ENCODE measurements at places on chromosomes 11 and 22. TPM values are rescaled to one million over a fixed set of nuclear protein-coding genes. Genes with fewer than 3 reads are reported as not detected.

DNA sequence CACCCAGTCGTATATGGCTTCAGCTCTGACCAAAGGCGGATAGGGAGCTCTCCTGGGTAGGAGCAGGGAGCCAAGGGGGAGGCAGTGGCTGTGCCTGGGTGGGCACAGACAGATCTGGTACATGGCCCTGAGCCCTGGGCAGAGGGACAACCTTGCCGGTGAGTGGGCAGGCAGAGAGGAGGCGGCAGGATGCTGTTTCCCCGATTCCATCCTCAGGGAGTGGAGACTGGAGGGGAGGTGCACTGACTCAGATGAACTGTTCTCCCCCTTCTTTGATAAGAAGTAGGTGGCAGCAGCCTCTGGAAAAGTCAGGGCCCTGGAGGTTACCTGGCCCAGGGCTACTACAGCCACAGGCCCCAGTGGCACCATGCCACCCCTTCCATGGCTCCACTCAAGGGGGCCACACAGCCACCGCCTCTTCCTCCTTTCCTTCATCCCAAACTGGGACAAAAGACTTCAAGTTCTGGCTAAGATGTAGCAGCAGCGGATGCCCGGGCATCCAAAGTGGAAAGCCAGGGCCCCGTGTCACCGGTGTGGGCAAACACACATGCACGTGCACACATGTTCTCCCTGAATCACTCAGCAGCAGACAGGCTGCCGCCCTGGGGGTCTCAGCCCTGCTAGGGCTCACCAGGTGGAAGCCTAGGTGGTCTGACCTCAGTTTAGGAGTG lies 13.4 kb downstream of the CXCR5 start:
- peak overlapping the region; percentile 18 for H3K27ac ChIP-seq
- peaks cover 14% of the 10 kb centered on the region for H3K4me1 ChIP-seq
- H3K4me3 ChIP-seq = no peak overlapping the region
- DNase-seq = no peak
- H3K36me3 ChIP-seq = peaks cover 29% of the 10 kb centered on the region

- H3K36me3 ChIP-seq = no peaks in the 10 kb centered on the region
- no peak overlapping the region for H3K27ac ChIP-seq
- H3K4me1 ChIP-seq = no peaks in the 10 kb centered on the region
- no peaks in the 10 kb centered on the region for H3K27me3 ChIP-seq
Measured at GRCh38 chr11:104602643-104603042, 295.6 kb downstream of the CASP12 start.

DNA sequence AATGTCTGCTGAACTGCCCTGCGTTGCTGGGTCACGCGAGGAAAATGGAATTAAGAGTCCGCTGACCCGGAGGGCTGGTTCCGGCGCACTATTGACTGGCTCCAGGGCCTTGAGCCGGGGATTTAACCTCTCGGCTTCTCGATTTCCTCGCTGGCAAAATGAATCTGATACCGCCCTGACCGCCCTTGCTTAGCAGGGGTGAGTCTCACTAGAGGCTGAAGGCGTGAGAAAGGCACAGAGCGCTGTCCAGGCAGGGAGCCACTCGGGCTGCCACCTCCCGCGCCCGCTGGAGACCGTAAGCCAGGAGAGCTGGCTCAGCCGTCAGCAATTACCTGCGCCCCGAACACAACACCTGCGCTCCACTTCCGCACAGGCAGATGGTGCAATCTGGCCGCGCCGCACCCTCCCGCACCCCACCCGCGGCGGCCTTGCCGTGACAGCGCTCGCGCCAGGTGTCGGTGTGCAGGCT lies 65.6 kb downstream of the BUD13 start:
- H3K4me1 ChIP-seq = no peaks in the 10 kb centered on the region
- H3K27me3 ChIP-seq = no peaks in the 10 kb centered on the region
- H3K36me3 ChIP-seq = no peaks in the 10 kb centered on the region
- no peak for DNase-seq

GRCh38 chr11:63227521-63228107 lies 15.8 kb downstream of the SLC22A25 start:
- H3K36me3 ChIP-seq = no peaks in the 10 kb centered on the region
- H3K27me3 ChIP-seq = no peaks in the 10 kb centered on the region
- H3K4me1 ChIP-seq = no peaks in the 10 kb centered on the region

DNA sequence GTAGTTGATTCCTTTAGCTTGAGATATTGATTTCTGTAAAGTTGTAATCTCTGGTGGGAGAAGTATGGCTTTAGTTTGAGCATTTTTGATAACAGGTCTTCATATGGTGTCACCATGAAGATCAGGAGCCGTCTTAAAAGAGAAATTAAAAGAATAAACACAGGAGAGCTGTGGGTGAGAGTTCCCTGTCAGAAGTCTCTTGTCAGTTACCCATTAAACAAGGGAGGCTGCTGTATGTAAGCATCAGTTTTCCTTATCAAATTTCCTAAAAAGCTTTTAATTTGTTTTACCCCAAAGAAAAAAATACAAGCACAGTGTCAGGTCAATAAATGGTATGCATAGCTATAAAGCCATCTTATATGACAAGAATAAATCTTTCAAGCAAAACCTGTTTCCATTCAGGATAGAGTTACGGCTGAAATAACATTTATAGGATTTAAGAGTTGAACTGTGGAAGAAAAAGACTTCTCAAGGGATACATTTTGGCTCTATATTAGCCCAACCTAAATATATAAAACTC lies 767.5 kb downstream of the JRKL start:
- no peak for DNase-seq
- H3K36me3 ChIP-seq = no peaks in the 10 kb centered on the region
- no peak overlapping the region for H3K27ac ChIP-seq
- no peaks in the 10 kb centered on the region for H3K4me1 ChIP-seq

DNA sequence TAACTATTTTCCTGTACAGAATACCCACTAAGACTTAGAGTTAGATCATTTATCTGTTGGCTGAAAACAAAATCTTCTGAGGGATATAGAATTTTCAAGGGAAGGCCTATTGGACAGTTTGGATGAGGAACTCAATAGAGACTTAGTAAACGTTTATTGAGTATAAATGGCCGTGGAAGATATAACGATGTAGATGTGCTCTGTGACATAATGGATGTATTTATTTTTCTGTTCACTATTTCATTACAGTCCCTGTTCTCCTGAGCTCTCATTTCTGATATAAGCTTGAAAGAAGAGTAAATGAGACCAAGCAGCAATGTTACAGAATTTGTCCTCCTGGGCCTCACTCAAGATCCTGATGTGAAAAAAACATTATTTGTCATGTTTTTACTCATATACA lies at the start of gene OR4A16:
TSS of gene OR4A16 (plus strand) at position 301 of the 400 bp plus-strand sequence. CDS start at position 301, 0 bp downstream.
- no peak for DNase-seq
- H3K4me1 ChIP-seq = no peaks in the 10 kb centered on the region

DNA sequence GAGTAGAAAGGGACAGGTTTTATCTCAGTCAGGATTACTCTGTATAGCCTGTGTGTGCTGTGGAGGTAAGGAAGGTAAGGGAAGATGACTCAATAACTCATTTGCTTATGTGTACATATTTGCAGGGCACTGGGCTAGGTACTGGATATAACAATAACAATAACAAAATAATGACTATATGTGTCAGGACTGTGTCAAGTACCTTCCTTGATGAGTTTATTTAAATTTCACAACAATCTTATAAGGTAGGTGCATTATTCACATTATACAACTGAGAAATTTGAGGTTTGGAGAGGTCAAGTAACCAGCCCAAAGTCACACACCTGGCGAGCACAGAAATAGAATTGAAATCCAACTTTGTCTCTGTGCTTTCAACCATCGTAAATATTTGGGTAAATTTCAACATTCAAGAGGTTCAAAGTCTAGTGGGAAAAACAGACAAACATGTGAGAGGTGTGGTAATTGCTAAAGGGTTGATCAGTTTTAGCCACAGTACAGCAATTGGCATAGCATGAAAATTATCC lies 131.8 kb downstream of the APIP start:
- H3K4me3 ChIP-seq = no peak overlapping the region
- DNase-seq = no peak
- no peaks in the 10 kb centered on the region for H3K4me1 ChIP-seq
- no peaks in the 10 kb centered on the region for H3K36me3 ChIP-seq
- H3K27ac ChIP-seq = no peak overlapping the region

GRCh38 chr11:35943309-35943708 lies 553 bp upstream of the LDLRAD3 start:
- no peaks in the 10 kb centered on the region for H3K36me3 ChIP-seq
- peaks cover 23% of the 10 kb centered on the region for H3K4me1 ChIP-seq
- peak overlapping the region; percentile 59 for H3K4me3 ChIP-seq
- H3K27me3 ChIP-seq = no peaks in the 10 kb centered on the region

- no peak for DNase-seq
- no peaks in the 10 kb centered on the region for H3K27me3 ChIP-seq
- H3K4me3 ChIP-seq = peak overlapping the region; percentile 80
- peaks cover 44% of the 10 kb centered on the region for H3K4me1 ChIP-seq
Measured at GRCh38 chr11:67482275-67482826, 475 bp upstream of the AIP start.

DNA sequence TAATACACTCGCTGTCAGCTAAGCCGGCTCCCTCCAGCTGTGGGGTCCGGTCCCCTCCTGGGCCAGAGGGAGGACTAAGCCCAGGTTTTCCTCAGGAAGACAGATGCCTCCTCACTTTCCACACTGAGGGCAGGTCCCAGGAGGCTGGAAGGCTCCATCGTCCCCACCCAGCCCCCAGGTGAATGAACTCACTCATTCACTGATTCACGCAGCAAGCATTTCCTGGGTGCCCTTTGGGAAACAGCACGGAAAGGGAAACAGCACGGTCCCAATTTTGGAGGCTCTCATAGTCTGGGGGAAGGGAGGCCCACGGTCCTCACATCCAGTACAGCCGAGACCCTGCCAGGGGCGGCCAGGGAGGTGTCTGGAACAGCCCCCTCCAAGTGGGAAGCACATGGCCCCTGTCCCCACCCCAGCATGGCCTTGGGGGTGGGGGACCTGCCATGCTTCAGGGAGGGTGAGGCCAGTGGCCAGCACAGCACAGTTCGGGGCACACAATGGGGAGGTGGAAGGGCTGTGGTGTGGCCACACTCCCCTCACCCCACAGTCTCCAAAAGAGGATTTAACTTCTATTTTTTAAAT lies 9.3 kb upstream of the TH start:
- DNase-seq = no peak
- no peaks in the 10 kb centered on the region for H3K27me3 ChIP-seq
- no peaks in the 10 kb centered on the region for H3K4me1 ChIP-seq
- no peak overlapping the region for H3K4me3 ChIP-seq
- H3K36me3 ChIP-seq = no peaks in the 10 kb centered on the region

GRCh38 chr22:31313366-31314147 lies 21.3 kb upstream of the PIK3IP1 start:
- H3K36me3 ChIP-seq = no peaks in the 10 kb centered on the region
- no peaks in the 10 kb centered on the region for H3K27me3 ChIP-seq
- no peaks in the 10 kb centered on the region for H3K4me1 ChIP-seq
- no peak overlapping the region for H3K4me3 ChIP-seq
- no peak overlapping the region for H3K27ac ChIP-seq
- peak; percentile 35 for DNase-seq

DNA sequence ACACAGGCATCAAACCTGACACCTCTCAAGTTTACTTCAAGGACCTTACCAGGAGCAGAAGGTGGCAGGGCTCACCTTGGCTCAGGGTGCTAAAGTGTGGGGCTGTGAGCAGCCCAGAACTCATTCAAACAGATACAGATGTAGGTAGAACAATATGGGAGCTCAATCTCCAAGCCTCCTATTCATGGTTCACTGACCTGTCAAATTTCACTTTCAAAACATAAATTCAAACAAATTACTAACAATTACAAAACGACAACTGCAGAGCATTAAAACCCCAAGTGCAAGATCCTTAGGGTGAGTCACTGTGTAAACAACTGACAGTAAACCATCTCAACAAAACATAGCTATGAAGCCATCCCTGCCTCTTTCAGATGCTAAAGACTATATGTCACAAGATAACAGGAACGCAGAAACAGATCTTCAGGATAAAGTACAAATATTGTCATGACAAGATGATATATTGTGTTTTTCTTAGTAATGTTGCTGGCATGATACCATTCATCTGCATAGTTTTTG lies 303.5 kb upstream of the ANO3 start:
- no peaks in the 10 kb centered on the region for H3K27me3 ChIP-seq
- H3K27ac ChIP-seq = no peak overlapping the region
- no peaks in the 10 kb centered on the region for H3K36me3 ChIP-seq
- H3K4me3 ChIP-seq = no peak overlapping the region

- no peaks in the 10 kb centered on the region for H3K4me1 ChIP-seq
- H3K36me3 ChIP-seq = no peaks in the 10 kb centered on the region
- peaks cover 7% of the 10 kb centered on the region for H3K27me3 ChIP-seq
- no peak for DNase-seq
Measured at GRCh38 chr11:11770296-11770695, 71.5 kb upstream of the USP47 start.

DNA sequence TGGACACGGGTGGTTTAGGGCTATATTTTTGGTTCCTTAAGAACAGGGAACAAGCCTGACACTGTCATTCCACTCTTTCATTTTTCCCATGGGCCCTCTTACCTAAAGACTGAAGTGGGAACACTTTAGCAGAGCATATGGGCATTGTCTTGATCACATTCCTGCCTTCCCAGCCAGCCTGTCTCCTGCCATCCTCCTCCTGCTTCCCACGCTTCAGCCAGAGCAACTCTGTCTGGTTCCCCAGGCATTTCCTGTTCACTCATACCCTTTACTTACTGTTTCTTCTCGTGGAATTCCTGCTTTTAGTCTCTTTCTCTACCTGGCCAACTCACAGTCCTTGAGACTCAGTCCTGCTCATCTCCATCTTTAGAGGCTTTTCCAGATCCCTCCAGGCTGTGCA lies 22.8 kb downstream of the MRPL16 start:
- H3K36me3 ChIP-seq = peaks cover 93% of the 10 kb centered on the region
- H3K4me3 ChIP-seq = no peak overlapping the region
- H3K27me3 ChIP-seq = no peaks in the 10 kb centered on the region
- H3K4me1 ChIP-seq = peaks cover 8% of the 10 kb centered on the region

GRCh38 chr11:130437848-130438247 lies 9.4 kb upstream of the ADAMTS8 start:
- no peaks in the 10 kb centered on the region for H3K36me3 ChIP-seq
- no peak for DNase-seq
- H3K4me3 ChIP-seq = no peak overlapping the region
- no peaks in the 10 kb centered on the region for H3K4me1 ChIP-seq
- no peak overlapping the region for H3K27ac ChIP-seq

Gene RFPL3
- not detected for polyA plus RNA-seq

Gene SSTR3
- not detected for polyA plus RNA-seq

Gene OTOG
- polyA plus RNA-seq = not detected

Gene APOL4
- 1.4 TPM for polyA plus RNA-seq

Gene CKAP5
- 10.2 TPM for polyA plus RNA-seq

Gene SHISAL1
- polyA plus RNA-seq = not detected

Gene BTG4
- polyA plus RNA-seq = not detected

Gene GALNT18
- polyA plus RNA-seq = not detected

Gene TRIM51
- not detected for polyA plus RNA-seq

Gene OR52I1
- not detected for polyA plus RNA-seq

Gene TMEM109
- polyA plus RNA-seq = 25.2 TPM

Gene NPAS4
- polyA plus RNA-seq = not detected

Gene DMC1
- polyA plus RNA-seq = not detected
